ENCODE measurements at places on chromosomes 6 and 20.
A peak's percentile ranks its signal among the peaks of the same experiment; 100 is the strongest.

DNA sequence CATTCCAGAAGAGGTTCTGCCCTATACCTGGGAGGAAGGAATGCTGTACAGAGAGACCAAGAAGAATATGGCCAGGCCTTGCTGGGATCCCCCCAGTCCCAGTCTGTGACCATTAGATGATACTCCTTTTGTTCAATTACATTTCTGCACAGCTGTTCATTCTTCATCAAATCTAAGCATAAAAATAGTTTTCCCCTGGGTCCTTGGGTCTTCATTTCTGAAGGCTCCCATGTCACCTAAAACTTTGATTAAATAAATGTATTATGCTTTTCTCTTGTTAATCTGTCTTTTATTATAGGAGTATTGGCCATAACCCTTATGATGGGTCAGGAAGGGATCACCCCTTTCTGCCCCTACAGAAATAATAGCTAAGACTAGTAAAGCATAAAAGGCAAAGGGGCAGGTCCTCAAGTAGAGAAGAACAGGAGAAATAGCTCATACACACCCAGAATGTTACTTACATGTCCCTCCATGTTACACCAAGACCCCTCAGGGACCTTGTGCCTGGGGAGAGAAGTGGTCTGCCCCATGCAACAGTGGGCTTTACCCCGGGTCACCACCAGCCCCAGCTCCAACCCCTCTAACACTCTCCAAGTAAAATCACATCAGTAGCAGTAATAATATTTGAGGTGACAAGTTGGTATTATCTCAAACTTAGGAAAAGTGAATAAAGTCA is 2.1 kb upstream of the LTA start:
- no peak for DNase-seq

GRCh38 chr6:157571269-157571668 is 190.3 kb downstream of the ZDHHC14 start:
- DNase-seq = no peak

GRCh38 chr6:154550779-154551178 is 40.3 kb upstream of the CNKSR3 start:
- DNase-seq = no peak

- peak; percentile 34 for DNase-seq
Measured at GRCh38 chr6:45881705-45882467, 133.8 kb downstream of the CLIC5 start.

DNA sequence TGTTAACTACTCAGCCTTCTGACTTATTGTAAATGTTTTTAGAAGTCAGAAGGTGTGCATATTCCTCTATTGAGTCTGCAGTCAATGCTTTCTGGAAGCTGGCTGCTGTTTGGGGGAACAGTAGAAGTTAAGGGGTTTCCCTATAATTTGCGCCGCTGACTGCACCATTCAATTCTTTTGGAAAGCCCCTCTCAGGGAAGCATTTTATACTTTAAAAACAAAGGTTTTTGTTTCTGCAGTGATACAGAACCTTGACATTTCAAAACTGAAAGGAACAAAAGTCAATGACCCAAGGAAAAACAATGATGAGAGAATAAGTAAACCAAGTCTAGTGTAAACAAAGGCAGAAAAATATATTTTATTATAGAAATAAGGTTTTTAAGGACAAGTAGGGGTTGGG is 120.8 kb upstream of the TNFAIP3 start:
- no peak for DNase-seq

DNA sequence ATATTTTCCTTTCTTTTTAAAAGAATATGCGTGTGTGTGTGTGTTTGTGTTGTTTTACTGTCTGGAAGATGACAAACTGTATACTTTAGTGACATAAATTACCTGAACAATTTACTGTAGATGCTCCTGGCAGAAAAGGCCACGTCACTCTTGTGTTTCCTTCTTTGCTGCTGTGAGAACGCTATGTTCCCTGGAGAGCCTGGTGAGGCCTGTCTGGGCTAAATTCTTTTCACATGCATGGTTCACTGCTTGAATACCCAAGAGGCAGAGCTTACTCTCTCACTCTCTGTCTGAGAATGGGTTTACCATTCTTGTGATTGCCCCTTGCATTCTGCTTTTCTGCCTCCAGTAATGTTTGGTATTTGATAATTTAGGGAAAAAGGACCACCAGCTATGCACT is 64.3 kb downstream of the EDN1 start:
- DNase-seq = no peak

DNA sequence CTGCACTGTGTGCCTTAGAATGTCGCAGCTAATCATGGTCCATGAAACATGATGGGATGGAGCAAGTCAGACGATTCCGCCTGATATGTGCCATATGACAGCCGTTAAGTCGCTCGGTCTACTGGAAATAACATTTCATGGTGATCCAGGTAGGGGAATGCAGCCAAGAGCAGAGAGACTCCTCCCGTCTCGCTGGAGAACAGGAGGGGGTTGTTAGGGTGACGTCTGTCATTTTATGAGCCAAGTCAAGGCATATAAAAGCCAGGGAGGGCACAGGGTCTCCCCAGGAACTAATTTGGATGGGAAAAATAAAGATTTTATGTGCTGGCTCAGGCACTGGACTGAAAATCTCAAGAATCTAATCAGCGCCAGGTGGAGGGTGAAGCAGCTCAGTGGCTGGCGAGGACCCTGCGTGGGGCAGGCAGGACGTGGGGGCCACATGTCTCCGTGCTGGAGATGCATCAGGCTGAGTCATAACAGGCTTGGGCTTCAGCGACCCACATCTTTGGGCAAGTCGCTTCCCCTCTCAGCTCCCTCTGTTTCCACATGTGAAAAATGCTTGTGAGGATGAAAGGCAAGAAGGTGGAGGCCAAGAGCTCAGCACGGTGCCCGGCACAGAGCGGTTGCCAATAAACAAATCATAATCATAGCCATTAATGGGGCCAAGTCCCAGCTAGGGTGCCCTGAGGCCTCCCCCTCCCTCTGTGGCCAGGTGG is 234.6 kb downstream of the ANKRD60 start:
- no peak for DNase-seq

DNA sequence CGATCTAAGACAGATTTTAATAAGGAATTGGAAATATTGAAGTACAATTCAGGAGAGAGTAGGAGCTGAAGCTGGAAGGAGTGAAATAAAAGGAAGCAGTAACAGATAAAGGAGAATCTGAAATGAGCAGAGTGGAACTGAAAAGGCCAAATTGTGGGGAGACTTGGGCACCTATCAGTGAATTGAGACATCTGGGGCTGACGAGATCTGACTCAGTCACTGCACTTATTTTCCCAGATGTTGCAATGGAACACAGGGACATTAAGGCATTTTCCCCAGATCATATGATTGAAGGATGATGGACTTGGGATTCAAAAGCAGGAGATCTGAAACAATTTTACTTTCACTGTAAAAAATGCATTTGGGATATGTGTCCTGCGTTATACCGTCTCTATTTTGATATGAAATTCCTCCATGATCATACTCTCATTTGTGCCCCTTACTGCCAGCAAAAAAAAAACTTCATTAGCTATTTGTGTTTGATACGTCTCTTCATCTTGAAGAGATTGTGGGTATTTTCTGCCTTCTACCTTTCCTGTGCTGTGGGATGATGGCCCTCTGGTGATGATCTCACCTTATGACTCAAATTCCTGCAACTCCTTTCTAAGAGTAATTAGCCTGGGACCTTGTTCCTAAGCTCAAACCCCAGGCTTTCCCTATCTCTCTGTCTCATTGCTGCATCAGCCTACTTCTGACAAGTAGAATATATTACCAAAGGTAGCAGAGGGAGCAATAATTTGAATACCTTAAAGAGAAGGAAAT is 278.5 kb upstream of the MAN1A1 start:
- DNase-seq = no peak

GRCh38 chr6:155387481-155387880 is 68.2 kb downstream of the NOX3 start:
- DNase-seq = no peak

Data from esophagus muscularis mucosa (tissue), 4 donors.